ENCODE measurements at places on chromosomes 12 and 14.

GRCh38 chr14:78933166-78933565, 763.0 kb downstream of the NRXN3 start:
- DNase-seq, result no peak

GRCh38 chr12:65152596-65152995, 16.8 kb upstream of the LEMD3 start:
- DNase-seq, result no peak

- no peak for DNase-seq
These were observed 14.2 kb upstream of the SLC24A4 start for GRCh38 chr14:92308716-92309115.

DNA sequence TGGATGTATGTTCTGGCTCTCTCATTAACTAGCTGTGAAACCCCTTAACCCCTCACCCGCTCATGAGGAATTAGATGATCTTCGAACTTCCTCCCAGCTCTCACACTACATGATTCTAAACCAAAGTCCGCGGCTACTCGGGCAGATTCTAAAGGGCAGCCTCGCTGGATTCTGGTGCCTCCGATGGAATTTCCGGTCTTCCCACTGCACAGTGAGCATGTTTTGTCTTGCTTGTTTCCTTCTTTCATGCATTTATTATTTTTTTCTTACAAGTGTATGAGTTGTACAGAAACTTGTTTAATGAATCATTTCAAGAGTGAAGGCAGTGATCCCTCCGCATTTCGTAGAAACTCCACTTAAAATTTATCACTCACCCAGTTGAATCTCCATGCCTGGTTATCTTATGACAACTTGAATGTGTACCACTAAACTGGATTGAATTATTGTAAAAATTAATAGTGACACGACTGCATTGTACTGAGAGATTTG, 4.5 kb upstream of the HCAR3 start:
- DNase-seq, result no peak

- DNase-seq, result no peak
These were observed 96.1 kb upstream of the SLC16A7 start for GRCh38 chr12:59499774-59500173.

DNA sequence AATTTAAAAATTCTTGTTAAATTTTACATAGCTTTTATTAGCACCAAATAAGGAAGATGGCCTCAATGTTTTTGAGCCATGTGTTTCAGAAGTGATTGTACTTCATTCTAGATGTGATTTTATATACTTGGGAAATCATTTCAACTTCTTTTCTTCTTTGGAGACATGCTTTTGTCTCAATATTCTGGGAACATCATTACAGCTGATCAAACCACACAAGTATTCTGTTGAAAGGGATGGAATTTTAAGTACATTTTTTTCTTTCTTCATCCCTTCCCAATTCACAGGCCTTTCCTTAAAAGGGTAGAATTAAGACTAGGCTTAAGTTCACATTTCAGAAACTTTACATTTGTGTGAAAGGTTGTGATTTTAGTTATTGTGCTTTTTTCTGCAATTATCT, 66.4 kb downstream of the PAPOLA start:
- no peak for DNase-seq

- no peak for DNase-seq
These were observed 29.0 kb upstream of the TESC start for GRCh38 chr12:117127933-117128823.

GRCh38 chr14:60652674-60653651, 3.7 kb upstream of the SIX1 start:
- no peak for DNase-seq

DNA sequence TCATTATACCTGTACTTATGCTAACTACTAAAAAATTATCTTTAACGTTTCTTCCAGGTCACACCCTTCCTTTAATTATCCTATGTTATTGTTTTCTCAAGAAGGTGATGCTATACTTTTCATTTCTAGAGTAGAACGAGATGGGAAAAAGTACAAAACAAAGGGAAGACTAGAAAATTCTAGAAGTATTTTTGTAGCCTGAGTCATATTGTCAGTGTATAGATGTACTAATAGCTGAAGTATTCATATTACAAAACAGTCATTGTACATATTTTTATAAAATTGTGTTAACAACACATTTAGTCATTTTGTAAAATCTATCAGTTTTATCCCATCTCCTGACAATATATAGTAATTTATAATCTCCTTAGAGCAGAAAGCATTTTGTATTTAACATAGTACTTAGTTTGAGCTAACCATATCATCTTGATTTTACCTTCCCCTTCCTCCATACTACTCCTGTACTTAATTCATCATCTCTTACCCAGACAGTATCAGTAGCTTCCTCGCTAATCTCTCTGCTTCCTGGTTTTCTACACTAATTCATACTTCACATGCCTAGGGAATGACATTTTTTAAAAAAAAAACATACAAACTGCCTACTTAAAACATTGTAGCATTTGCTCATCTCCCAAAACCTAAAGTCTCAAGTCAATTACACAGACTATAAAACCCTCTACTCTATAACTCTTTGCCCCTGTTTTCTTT, 920.9 kb downstream of the RPS29 start:
- DNase-seq, result no peak

GRCh38 chr12:76375939-76376338, 27.7 kb upstream of the BBS10 start:
- DNase-seq, result no peak

DNA sequence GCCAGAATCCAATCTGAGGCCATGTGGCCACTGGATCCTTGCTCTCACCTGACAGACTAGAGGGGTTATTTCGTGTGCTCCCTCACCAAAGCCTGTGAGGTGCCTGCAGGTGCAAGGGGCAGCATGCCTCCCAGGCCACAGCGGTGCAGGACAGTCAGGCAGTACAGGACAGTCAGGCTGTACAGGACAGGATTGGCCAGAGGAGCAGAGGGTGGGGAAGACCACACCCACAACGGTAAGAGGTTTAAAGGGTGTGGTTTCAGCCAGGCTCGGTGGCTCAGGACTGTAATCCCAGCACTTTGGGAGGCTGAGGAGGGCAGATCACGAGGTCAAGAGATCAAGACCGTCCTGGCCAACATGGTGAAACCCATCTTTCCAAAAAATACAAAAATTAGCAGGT, 3.1 kb upstream of the BRF1 start:
- DNase-seq, result no peak

DNA sequence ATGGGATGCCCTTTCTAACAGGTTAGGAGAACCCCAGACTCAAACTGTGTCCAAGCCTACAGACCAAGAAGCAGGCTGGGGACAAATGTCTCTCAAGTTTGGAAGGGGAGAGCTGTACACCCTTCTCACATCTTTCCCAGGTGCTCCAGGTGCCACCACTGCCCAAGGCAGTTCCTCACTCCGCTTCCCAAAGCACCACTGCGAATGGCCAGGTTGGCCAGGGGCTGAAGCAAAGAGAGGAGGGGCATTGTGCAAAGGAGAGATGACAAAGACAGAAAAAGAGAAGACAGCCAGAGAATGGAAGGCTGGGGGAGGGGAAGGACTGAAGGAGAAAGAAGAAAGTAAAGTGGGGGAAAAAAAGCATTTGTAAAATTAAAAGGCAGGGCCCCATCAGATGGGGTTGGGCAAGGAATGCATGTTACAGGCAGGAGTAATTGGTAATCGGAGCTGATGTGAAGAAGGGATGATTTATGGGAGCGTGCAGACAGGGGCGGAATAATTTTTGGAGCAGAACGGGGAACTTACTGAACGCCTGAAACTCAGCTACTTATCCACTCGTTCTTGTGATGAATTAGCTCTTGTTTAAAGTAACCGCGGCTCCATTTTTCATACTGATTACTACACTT, 165.8 kb downstream of the ESRRB start:
- DNase-seq, result no peak

GRCh38 chr14:67045440-67045839, 143.8 kb upstream of the GARIN2 start:
- DNase-seq, result no peak

DNA sequence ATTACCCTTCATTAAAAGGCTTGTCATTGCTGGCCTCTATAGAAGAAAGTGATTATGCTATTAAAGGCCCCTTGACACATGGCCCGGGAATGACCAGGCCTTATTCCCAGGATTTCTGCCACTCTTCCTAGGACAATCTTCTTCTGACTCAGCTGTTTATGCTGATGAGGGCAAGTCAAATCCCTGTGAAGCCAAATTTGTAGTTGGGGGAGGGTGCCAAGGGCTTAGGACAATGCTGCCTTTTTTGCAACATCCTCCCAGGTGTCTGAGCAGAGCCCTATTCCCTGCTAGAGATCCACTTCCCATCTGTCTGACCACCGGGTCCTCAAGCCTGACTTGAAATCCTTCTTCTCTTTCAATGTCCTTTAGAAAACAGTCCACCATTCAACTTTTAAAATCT, 230.7 kb upstream of the SRRM4 start:
- no peak for DNase-seq

DNA sequence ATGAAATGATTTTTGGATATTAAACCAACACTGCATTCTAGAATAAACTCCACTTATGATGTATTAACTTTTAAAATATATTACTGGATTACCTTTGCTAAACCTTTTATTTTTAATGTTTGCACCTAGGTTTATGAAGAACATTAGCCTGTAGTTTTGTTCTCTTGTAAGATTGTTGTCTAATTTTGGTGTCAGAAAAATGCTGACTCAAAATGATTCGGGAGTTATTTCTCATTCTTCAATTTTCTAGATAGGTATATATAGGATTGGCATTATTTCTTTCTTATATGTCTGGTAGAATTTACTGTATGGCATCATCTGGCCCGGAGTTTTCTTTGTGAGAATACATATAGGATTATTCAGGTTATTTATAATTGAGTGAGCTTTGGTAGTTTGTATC, 54.6 kb downstream of the MAP4K5 start:
- DNase-seq, result no peak

GRCh38 chr12:44930972-44931600, 55.0 kb upstream of the NELL2 start:
- DNase-seq, result no peak

GRCh38 chr14:57634335-57634734, 140.7 kb upstream of the CCDC198 start:
- DNase-seq, result no peak

DNA sequence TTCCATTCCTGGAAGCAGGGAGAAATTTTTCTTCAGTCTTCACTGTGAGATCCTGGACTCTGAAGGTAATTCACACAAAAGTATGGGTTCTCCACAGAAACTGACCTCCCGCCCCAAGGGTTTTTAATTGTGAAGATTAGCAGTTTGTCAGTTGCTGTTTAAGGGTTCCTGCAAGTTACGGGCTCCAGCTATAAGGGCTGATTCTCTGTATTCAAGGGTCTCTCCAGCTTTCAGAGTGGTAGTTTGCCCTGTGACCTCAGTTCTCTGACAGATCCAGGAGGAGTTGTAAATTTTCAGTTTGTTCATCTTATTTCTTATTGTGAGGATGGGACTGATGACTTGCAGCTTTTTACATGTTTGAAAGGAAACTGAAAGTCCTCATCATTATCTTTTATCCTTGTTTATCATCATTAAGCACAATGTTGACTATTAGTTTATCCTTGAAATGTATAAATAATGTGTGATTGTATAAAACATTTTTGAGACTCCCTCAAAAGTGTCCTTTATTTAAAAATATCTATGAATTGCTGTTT, 110.9 kb downstream of the SCAF11 start:
- no peak for DNase-seq

GRCh38 chr14:36454599-36455240, 65.3 kb downstream of the NKX2-1 start:
- no peak for DNase-seq

DNA sequence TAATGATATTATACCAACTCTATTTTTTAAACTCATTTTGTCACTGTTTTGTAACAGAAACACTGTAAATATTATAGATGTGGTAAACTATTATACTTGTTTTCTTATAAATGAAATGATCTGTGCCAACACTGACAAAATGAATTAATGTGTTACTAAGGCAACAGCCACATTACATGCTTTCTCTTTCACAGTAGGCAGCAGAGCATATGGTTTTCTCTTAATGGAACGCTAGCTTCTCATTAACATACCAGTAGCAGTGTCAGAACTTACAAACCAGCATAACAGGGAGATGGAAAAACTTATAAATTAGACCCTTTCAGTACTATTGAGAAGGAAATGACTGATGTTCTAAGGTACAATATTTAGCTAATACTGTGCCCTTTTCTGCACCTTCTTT, 398.8 kb downstream of the PRKD1 start:
- no peak for DNase-seq

DNA sequence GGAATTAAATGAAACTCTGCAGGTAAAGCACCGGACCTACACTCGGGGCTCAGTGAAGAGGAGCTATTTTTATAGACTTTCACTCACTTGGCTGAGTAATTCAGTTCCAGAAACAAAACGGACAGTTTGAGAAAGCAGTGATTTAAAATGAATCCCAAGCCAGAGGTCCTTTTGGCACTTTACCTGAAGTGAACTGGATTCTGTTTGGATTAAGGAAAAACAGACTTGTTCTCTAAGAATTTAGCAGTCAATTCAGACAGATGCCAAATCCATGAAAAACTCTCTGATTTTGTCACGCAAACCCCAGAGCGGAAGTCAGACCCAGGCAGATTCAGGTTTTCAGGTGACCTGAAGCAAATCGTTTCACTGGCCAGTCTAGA, 4.9 kb upstream of the VASH1 start:
- no peak for DNase-seq

- DNase-seq, result peak; percentile 81
These were observed 44.6 kb downstream of the MLXIP start for GRCh38 chr12:122123051-122123760.

DNA sequence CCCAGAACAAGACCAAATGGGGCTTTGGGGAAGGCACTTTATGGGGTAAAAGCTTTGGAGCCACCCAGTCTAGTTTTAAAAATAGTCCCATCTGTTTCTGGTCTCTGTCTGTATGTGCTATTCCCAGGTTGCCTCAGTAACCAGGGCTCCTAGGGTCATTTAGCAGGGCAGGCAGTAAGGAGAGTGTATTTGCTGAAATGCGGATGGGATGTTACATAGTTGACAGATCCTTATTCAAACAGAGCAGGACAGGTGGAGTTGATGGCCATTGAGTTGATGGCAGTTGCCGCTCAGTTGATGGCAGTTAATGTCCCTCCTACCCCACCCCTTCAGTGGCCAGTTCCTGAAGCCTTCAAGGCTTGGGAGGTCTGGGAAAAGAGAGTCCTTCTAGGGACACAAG, 4.6 kb downstream of the ZC3H10 start:
- DNase-seq, result no peak

DNA sequence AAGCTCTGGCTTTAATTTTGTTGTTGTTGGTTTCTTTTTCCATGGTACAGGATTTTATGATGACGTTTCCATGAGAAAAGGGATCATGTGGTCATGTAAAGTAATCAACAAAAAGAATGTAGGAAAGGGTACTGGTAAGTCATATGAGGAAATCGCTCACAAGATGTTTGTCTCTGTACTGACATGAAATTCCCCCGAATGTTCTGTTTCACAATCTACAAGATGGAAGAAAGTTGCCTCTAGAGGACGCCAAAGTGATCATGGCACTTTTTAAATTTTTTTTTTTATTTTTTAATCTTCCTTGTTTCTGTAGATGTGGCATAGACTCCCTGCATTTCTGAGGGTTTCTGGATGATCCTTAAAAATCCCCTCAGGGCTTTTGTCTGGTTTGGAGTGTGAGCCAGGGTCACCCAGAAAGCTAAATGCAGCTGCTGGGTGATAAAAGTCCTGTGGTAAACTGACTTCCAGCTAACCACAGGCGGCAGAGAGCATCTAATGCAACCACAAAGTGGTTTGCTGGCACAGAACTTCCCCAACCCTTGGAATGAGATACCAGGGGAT, 393.5 kb downstream of the CCDC91 start:
- no peak for DNase-seq

Data from activated naive CD4-positive, alpha-beta T cell treated with anti-CD3 and anti-CD28 coated beads, Interleukin-2, amount 10 ng/mL, durations not matched to agents 7 days and 5 days (primary cell).